Fibroblast of skin of left biceps (primary cell): ENCODE measurements at places on chromosomes 4 and X.
A peak's percentile ranks its signal among the peaks of the same experiment; 100 is the strongest.

DNA sequence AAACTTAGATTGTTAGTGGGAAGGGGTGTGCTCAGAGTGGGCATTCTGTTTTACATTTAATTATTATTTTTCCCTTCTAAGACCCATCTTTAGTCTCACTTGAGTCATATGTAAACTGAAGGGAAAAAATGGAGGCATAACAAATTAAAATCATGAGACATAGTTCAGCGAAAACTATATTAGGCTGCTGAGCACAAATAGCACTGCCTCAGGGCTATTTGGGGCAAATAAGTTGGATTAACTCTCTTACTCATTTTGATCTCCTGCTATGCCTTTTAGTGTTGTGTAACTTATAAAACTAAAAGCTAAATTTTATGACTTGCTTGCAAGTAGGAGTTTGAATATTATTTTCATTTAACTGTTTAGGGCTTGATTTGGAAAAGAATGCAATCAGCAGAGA lies 1329.2 kb upstream of the PCDH7 start:
- no peak for DNase-seq

GRCh38 chr4:15738877-15739276 lies 36.0 kb downstream of the BST1 start:
- no peak for DNase-seq

GRCh38 chr4:123593655-123594054 lies 197.1 kb downstream of the SPRY1 start:
- DNase-seq = no peak

DNA sequence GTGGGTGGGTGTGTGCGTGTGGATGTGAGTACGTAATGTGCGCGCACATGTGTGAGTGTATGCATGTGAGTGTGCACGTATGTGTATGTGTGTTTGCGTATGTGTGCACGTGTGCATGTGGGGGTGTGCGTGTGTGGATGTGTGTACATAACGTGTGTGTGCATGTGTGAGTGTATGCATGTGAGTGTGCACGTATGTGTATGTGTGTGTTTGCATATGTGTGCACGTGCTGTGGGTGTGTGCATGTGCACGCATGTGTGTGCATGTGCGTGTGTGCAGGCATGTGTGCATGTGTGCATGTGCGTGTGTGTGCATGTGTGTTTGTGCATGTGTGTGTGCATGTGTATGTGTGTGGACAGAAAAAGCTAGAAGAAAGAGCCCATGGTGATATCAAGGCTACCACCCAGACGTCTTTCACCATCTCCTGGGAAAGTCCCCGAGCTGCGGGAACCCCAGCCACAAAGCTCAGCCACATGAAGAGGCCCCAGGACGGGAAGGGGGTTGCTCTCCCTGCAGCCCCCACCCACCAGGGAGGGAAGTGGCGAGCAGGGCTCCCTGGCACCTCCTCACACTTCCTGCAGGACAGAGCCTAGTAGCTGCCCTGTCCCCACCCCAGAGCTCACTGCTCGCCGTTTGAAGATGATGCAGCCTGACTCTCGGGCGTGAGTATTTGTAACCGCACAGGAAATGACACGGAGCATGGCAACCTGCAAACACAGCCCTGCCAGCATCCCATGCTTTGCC lies 108.3 kb downstream of the DCTD start:
- no peak for DNase-seq

- no peak for DNase-seq
These were observed 152.0 kb upstream of the STX18 start for GRCh38 chr4:4693755-4694295.

GRCh38 chr4:123417813-123418212 lies 21.2 kb downstream of the SPRY1 start:
- DNase-seq = no peak

GRCh38 chr4:15848191-15848842 lies 70.2 kb downstream of the CD38 start:
- DNase-seq = no peak

- DNase-seq = no peak
These were observed 269.2 kb downstream of the TRIML1 start for GRCh38 chr4:188408244-188409030.

DNA sequence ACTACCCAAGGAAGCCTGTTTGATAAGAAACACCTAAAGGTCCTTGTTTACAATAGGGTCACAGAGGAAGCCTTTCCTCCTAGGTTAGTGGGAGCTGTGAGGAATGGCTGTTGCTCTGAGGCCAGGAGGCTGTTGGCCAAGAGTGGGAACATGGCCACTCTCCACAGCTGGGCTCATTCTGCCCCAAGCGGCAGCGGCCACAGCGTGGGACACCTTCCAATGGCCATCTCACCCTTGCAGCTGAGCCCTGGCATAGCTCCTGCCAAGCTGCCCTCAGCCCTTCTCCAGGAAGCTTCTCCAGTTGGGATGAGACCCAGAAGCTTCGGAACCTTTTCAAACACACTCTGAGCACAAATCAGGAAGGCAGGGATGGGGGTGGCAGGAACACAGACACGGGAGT lies 111.8 kb upstream of the MAP3K15 start:
- DNase-seq = no peak

DNA sequence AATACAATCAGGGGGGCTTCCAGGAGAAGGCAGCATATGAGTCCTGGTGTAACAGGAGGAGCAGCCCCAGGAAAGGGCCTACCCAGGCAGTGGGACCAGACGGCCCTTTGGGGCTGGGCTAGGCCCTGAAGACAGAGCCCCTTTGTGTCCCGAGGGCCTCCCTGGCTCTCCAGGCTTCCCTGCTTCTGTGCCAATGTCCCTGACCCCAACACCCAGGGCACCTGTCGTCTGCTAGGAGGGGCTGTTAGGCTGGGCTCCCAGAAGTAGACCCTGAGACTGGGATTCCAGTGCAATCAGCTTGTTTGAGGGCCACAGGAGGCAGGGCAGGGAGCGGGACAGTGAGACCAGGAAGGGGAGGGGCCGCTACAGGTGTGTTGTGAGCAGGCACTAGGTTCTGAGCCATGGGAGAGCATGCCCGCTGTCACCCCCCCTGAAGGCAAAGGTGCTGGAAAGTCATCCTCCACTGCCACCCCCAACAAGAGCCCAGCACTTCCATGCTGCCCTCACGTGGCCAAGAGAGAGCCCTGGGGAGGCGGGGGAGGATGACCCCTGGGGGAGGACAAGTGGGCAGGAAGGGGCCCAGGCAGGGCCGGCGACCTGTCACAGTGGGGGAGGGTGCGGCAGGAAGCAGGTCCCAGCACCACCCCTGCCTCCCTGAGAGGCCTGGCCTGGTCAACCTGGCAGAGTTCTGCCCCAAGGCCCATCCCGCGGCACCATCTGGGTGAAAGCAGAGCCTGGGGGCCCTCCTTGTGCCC lies 64.8 kb downstream of the ADRA2C start:
- DNase-seq = no peak

DNA sequence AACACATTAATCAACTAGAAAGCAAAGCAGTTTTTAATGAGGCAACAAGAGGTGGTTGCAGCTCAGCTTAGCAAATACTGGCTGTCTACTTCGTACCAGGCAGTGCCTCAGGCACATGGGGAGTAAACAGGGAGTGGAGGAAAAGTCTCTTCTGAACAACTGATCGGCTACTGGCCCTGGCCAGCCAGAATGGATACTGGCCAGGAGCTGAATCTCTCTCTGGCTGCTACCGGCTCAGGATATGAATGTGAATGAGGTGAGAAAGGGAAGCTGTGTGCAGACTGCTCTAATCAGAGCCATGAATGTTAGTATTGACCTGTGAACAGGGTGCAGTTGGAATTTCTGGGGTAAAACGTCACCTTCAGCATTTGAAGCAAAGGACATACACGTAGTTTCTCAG lies 77.3 kb downstream of the STK32B start:
- DNase-seq = no peak

DNA sequence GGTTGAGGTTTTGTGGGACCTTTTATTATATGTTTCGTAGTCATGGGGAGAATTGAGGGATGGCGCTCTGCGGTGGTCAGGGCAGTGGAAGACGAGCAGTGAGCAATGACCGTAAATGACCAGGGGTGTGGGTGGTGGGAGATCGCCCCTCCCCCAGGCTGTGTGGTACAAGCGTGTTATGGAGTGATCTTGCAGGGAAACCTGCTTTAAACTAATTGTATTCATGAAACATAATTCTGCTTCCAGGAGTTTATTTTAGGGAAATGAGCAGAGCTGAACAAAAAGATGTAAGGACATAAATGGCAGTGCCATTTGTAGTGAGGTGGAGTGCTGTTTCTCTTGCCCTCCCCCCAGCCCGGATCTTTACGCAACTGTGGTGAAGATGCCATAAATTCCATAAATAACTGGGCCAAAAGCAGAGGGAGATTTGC lies 20.2 kb downstream of the GYG2 start:
- peak; percentile 44 for DNase-seq

- no peak for DNase-seq
These were observed 26.9 kb upstream of the AMOT start for GRCh38 chrX:112867570-112867969.

- no peak for DNase-seq
These were observed 21.1 kb downstream of the TEC start for GRCh38 chr4:48248559-48248953.

DNA sequence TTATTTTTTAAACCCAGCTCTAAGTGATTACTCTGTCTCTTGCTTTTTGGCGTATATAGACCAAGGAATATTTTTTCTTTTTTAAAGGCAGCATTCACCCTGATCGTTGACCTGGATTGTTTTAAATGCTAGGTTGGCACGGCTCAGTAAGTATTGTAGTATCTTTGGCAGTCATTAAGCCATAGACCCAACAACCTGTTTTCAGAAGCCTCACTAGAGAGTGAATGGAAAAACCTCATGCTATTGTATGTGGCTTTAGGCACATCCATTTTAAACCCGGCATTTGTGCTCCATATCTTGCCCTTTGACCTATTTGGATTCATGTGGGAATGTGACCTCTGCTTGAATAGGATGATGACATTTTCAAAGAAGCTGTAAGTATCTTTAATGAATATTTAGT lies 183.9 kb downstream of the SNCA start:
- no peak for DNase-seq

DNA sequence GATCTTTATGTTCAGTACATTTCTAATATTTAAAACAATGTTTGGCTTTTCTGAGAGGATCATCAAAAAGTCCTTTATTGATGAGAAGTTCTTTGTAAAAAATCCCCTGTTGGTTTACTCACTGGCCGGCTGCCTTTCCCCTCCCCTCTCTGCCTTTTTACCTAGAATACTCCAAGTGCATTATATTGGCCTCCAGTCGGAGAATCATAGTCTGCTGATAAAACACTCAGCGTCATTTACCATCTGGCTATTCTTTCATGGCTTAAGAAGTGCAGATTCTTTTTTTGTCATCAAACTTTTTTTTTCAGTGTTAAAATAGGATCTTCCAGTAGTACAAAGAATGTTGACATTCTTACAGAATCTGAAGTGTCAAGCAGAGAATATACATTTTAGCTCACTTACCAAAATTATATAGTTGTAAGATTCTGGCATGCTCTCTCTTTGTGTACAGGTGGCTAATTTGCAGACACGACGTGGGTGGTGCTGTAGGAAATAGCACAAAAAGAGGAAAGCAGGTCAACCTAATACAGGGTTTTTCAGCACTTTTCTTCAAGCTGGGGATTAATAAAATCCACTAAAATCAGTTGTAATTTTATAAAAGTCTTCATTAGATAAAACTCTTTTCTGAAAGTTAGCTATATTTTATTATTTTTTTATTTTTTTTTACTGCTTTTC lies 731.8 kb downstream of the KCTD8 start:
- DNase-seq = no peak

- no peak for DNase-seq
These were observed 100.7 kb upstream of the MAMLD1 start for GRCh38 chrX:150262456-150262855.

DNA sequence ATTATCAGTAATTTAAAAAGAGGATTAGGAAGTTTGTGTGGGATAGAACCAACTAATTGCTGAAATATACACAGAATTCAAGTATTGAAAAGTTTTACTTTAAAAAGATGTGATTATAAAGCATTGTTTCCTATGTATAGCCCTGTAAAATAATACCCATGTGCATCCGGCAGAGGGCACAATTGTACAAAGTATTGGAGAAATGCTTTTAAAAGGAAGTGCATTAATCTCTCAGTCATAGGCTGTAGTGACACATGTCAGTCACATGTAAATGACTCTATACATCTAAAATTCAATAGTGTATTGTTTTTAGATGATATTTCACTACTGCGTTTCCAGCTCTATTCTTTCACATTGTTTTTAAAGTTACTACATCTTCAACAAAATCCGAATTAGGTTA lies 9.7 kb upstream of the GEMIN8 start:
- DNase-seq = no peak

- DNase-seq = peak; percentile 43
These were observed 159.1 kb downstream of the NSUN7 start for GRCh38 chr4:40908702-40909362.

- no peak for DNase-seq
These were observed 707.1 kb upstream of the SLIT2 start for GRCh38 chr4:19544446-19545125.

DNA sequence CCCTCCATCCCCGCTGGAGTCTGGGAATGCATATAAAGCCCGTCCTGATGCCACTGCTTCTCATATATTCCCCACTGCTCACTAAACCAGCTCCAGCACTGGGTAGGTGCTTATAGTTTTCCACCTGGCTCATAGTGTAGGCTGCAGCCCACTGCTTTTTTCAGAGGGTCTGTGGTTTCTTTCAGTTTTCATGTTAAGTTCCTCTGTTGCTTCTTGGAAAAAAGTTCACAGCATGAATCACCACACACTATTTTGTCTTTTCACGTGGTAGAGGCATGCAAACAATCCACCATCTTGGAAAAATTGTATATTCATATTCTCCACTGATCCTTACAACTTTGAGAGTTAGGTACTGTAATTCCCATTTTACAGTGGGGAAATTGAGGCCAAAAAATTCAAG lies 39.4 kb downstream of the DCLK2 start:
- DNase-seq = no peak

DNA sequence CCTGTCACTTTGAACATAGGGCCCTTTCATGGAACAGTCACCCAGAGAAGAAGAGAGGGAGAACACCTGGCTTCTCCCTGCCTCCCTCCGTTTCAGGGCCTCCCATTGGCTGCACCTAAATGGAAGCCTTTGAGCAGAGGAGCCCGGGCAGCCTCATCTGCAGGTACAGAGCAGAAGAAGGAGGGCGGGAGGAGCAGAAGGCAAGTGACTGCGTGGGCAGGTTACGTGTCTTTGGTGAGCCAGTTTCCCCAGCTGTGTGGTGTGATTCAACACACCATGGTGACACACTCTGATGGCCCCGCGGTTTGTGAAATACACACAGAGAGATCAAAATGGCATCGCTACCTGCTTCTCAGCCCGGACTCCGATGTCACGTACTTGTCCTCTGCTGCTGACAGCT lies 431 bp downstream of the C4orf50 start:
- DNase-seq = no peak

- DNase-seq = no peak
These were observed 277.6 kb downstream of the BCOR start for GRCh38 chrX:39819921-39820849.

- DNase-seq = no peak
These were observed 9.5 kb downstream of the FRMD7 start for GRCh38 chrX:132118358-132118757.

DNA sequence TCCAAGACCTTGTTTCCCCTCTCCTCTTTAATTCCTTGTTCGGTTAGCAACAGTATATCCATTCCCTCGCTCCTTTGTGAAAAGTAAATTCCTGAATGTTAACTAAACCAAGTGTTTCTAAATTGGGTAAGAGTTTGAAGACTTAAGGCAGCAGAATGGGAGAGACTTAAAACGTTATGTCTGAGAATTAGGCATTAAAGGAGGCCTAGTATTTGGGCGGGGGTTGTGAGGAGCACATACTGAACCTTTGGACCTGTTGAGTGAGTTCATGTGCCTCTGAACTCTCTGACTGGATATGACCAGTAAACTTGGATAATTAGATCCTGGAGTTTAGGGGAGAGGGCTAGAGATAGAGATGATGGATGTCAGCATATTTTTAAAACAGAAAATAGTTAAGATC lies 1.2 kb downstream of the MSMO1 start:
- no peak for DNase-seq

GRCh38 chrX:46117234-46117633 lies 428.0 kb downstream of the ZNF674 start:
- no peak for DNase-seq
